SW 1271 (cell line): ENCODE measurements at places on chromosomes 6 and 20.

- DNase-seq = no peak
Observed at GRCh38 chr6:110191477-110191876, 11.2 kb downstream of the CDC40 start.

GRCh38 chr6:28137505-28137981, 4.1 kb upstream of the ZKSCAN8 start:
- DNase-seq = no peak

DNA sequence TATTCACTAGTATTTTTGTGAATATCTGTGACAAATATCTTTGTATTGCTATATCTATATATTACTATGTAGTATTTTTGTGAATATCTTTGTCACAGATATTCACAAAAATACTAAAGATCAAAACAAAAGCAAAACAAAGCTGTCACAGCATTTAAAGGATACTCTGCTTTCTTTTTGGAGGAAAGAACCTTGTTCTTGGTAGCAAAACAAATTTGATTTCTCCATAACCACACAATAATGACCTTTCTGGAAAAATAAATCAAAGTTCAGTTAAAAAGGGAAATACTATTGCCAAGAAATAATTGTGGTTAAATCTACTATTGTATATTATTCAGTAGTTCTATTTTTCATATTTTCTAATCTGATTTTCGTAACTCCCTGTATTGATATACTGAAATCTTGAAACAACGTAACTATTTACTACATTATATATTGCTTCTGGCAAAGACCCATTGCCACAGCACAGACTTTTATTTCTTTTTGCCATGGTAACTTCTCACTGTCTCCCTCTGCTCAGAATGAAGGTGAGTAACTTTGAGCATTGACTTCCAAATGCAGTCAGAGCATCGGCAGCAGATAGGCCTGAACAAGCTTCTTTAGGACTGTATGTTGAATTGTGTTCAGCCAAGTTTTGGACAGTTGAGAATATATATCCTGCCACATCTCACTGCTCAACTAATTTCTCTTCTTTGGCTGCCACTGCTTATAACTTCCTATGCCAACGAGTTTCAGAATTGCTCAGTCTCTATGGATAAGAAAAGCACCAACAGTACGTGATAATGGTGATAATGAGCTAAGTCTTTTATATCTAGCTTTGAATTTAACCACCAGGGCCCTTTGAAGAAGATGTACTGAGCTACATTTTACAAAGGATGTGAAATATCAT, 1097.2 kb upstream of the GJE1 start:
- no peak for DNase-seq

DNA sequence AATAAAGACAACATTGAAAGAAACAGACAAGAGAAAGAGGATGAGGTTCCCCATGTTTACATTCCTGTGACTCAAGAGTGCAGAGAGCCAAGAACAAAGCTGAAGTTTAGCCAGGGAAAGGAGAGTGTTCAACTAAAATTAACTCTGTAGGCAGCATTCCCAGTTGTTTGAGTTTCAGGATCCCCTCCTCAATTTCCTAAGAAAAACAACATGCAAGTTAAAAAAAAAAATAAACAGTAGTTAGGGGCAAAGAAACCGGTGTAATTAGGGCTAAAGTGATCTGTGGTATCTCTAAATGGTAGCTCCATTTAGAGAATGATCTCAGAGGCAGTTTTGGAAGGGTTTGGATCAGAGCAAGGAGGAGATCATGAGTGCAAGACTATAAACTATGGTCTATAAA, 30.9 kb upstream of the RAB23 start:
- DNase-seq = no peak

DNA sequence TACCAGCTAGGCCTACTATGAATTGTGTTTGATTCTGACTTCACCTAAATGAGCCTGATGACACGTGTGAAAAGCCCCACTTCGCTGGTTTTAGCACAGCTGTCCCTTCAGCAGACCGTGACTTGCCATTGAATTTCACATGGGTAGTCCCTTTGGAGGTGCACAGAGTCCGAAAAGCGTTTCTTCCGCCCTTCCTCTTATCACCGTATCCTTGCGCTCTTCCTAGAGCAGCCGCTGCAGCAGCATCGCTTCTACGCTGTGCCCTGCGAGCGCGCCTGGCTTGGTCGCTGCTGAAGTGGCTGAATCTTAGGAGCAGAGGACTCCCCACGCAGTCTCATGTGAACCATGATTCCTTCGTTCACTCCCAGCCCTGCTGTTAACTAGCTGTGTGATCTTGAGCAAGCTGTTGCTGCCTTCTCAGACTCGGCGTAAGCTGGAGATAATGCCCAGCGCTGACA, 127.0 kb downstream of the PACRG start:
- DNase-seq = no peak

GRCh38 chr20:46562009-46562372, 11.5 kb upstream of the OCSTAMP start:
- no peak for DNase-seq

GRCh38 chr6:113870917-113871316, 13.8 kb downstream of the MARCKS start:
- no peak for DNase-seq

- DNase-seq = no peak
Observed at GRCh38 chr6:80540700-80541099, 434.2 kb downstream of the BCKDHB start.

DNA sequence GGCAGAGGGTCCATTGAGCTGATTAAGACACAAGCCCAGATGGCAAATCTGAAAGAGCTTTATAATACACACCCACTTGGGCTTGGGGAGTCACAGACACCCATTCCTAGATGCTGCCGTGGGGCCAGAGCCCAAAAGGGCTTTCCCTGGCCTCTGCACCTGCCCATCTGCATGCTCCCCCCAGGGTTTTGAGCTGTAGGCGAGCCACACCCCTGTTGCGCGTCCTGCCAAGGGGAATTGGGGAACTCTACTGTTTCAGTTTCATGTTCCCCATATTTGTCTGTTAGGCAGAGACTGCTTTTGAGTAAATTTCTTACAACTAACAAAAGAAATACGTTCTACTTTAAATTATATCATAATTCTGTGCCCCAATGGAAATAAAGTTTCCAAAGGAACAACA, 52.9 kb upstream of the FNDC1 start:
- no peak for DNase-seq

DNA sequence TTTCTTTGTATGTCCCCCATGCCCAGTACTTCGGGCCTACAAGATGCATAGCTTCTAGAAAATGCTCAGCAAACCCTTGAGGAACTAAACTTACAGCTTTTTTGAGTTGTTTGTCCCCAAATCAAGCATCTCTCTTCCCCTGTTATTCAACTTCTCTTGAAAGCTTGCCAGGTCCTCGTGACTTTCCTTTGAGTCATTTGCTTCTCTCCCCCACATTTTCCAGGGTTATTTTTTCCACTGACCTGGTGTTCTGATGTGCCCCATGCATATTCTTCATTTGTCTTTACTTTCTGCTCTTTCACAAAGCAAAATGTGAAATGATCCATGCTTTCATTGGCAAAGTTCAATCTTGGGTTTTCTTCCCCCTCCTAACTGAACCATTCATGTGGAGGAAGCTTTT, 204.8 kb downstream of the TFAP2A start:
- DNase-seq = peak; percentile 8

- DNase-seq = no peak
Observed at GRCh38 chr6:114740547-114740946, 397.7 kb upstream of the HS3ST5 start.

DNA sequence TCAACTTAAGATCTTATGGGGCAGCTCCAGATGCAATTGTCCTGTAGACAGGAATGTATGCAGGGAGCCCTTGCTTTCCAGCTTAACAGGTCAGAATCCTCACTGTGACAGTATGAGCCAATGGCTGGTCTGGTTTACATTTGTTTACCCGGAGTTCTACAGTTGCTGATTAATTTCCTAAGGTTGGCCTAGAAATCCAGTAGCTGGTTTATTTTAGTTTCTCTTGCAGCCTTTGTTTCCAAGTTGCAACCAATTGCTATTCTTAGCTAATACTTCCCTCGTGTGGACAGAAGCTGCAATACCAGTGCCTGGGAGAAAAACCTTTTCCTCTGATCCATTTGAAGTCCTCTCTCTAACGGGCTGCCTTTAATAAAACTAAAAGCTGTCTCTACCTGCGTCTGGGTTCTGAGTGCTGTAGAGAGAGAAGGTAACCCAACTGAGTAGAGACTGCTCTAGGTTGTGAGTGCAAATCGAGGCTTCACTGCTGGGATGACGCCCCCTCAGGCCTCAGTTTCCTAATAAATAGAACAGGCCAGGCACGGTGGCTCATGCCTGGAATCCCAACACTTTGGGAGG, 45.9 kb downstream of the ZNF217 start:
- DNase-seq = no peak

GRCh38 chr6:158863646-158864045, 44.5 kb upstream of the EZR start:
- DNase-seq = peak; percentile 20

GRCh38 chr20:53879048-53879684, 191.2 kb downstream of the BCAS1 start:
- no peak for DNase-seq

DNA sequence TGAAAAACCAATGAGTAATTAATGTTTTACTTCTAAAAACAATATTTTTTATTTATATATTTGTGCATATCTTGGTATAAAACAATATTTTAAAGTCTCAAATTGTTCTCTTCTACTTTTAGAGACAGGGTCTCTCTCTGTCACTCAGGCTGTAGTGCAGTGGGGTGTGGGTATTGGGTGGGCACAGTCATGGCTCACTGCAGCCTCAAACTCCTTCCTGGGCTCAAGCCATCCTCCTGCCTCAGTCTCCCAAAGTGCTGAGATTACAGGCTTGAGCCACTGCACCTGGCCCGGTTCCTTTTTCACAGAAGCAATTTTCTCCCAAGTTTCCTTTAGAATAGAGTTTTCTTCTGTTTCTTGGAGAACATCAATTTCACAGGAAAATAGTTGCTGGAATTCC, 102.8 kb downstream of the TMEM242 start:
- no peak for DNase-seq

- DNase-seq = no peak
Observed at GRCh38 chr6:106182455-106182854, 96.3 kb downstream of the PRDM1 start.

- no peak for DNase-seq
Observed at GRCh38 chr6:4291453-4292403, 156.4 kb upstream of the ECI2 start.

- DNase-seq = no peak
Observed at GRCh38 chr6:62614442-62614841, 328.4 kb upstream of the KHDRBS2 start.

DNA sequence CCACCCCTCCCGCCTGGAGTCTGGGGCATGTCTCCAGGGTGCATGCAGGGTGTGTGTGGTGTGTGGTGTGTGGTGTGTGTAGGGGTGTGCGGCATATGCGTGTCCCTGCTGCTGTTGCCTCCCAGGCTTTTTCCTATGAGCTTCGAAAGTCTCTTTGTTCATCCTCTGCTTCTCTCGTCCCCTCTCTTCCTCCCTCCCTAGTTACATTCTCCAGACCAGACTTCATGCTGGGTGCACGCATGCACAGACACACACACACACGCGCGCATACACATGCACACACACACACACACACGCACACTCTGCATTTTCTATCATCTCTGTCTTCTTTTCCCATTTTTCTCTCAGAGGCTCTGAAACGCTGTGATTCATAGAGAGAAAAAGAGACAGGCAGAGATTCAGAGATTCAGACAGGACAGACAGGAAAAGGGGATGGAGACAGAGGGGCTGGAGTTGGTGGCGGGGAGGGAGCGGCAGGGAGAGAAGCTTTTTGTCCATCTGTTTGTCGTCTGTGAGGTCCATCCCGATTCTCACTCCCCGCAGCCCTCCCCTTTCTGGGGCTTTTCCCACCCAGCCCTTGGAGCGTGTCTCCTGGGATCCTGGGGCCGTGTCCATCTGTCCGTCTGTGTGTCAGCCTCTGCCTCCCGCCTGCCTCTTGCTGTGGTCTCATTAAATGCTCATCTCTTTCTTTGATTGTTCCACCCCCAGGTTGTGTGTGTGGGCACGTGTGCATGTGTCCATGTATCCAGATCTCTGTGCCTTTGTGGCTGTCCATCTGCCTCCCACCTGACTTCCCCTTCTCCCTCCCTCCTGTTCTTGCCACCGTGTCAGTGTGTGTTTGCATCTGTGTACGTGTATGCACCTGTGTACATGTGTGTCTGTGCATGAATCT, 62.6 kb downstream of the SRC start:
- no peak for DNase-seq

DNA sequence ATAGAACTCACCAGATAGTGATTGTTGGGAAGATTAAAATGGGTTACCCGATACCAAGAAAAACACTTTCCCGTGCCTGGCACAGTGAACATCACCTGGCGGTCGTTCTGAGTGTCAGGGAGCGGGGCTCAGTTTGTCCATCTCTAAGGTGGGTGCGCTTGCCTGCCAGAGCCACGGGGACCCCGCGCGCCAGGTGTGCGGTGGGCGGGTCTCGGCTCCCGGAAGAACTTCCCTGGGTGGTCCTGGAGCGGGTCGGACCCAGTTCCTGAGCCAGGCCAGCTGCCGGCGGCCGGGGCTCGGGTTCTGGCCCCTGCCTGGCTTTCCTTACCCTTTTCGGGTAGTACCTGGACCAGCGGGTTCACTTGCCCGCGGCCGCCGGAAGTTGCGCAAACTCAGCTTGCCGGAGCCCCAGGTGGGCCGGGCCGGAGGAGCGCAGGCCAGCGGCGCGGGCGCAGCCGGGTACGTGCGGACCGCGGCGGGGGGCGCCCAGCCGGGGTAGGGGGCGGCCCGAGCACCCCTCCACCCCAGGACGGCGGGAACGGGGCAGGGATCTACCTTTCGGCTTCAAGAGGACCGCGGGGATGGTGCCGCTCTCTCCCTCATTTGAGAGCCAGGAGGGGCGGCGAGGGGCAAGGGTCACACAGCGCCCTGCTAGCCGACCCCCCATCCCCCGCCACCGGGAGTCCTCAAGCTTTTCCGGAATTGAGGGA, 7.5 kb downstream of the FAM110A start:
- no peak for DNase-seq

DNA sequence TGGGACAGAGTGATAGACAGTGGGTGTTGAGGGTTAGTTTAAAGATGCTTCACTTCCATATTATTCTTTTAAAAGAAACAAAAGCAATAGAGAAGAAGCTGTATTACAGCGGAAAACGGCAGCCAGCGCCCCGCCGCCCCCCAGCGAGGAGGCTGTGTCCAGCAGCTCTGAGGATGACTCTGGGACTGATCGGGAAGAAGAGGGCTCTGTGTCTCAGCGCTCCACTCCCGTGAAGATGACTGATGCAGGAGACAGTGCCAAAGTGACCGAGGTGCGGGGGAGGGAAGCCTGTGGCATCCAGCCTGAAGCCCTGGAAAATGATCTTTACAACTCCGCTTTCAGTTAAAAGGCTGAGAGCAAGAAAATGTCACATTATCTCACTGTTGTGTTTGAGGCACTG, 100.2 kb downstream of the FIG4 start:
- no peak for DNase-seq
